Stimulated activated CD8-positive, alpha-beta memory T cell treated with anti-CD3 and anti-CD28 coated beads, Interleukin-15, amount 100 ng/mL, for 48 hours (primary cell): ENCODE measurements at places on chromosomes 16 and 17.

GRCh38 chr16:72785171-72785570 is 262.8 kb downstream of the ZFHX3 start:
- no peak for DNase-seq

GRCh38 chr16:4409081-4409932 is 7.1 kb downstream of the CORO7 start:
- DNase-seq, result no peak

DNA sequence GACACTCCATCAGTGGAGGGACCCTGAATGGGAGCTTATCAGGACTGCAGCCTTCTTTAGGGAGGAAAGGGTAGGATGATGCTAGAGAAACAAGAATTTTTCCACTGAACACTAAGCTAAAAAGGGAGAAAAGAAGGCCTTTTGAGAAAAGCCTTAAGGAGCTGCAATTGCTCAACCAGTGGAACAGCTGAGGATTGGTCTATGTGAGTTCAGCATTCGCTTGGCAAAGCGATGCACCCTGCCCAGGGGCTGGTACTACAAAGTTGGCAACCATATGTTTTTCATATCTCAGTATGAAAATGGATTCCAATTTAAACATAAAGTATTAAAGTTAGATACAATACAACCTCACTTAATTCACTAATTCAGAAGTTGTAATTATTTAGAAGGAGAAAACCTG is 117.8 kb upstream of the FAM20A start:
- no peak for DNase-seq

- no peak for DNase-seq
These were observed 29.2 kb upstream of the LITAF start for GRCh38 chr16:11615748-11616447.

- no peak for DNase-seq
These were observed 126.8 kb downstream of the ZFHX3 start for GRCh38 chr16:72921106-72921505.

- DNase-seq, result no peak
These were observed 199.3 kb downstream of the NTN1 start for GRCh38 chr17:9220398-9221146.

DNA sequence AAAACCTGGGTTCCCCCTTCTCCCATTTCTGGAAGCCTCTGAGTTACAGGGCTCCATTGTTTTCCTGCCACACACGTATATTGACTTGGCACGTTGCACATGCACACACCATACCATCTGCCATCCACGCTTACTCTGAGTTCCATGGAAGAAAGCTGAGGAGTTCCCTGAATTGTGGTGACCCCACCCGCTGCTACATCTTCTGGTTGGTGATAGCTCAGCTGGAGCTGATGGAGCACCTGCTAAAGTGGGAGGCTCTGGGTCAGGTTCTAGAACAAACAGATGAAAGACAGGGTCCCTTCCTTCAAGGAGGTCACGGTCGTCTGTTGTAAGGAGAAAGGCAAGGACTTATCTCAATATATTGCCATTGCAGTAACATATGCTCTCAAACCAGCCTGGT is 41.1 kb downstream of the TMEM11 start:
- no peak for DNase-seq

- DNase-seq, result no peak
These were observed 77.9 kb downstream of the GOSR1 start for GRCh38 chr17:30554839-30555751.

DNA sequence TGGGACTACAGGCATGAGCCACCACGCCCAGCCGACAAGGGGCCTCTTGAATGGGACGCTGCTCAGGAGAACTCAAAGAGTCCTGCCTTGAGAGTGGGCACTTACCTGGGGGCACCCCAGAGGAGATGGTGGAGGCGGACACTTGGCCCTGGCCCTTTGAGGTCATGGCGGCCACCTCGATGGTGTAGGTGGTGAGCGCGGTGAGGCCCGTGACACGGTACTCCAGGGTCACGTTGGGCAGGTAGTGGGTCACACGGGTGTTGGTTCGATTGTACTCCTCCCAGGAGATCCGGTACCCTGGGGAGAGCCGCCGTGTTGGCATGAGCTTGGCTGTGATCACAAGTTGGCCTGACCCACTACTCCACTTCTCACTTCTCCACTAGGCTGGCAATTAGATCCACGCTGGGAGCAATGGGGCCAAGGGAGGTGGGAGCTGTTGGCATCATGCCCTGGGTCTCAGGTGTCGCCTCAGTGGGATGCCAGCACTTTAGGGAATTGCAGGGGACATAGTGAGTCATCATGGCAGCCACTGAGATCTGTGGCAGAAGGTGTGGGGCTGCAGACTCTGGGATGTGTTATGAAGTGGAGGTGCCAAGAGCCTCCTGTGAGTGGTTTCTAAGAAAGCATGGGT is 89.2 kb upstream of the CDC42EP4 start:
- DNase-seq, result no peak

GRCh38 chr17:15885770-15886169 is 59.2 kb upstream of the ADORA2B start:
- no peak for DNase-seq

- peak; percentile 40 for DNase-seq
These were observed 37.6 kb downstream of the CTU2 start for GRCh38 chr16:88743693-88744576.

GRCh38 chr17:20307326-20307910 is 159.9 kb downstream of the LGALS9B start:
- no peak for DNase-seq

GRCh38 chr17:51461578-51462004 is 201.2 kb downstream of the UTP18 start:
- DNase-seq, result peak; percentile 19

- DNase-seq, result no peak
These were observed 96.2 kb downstream of the USP31 start for GRCh38 chr16:23052908-23053580.

DNA sequence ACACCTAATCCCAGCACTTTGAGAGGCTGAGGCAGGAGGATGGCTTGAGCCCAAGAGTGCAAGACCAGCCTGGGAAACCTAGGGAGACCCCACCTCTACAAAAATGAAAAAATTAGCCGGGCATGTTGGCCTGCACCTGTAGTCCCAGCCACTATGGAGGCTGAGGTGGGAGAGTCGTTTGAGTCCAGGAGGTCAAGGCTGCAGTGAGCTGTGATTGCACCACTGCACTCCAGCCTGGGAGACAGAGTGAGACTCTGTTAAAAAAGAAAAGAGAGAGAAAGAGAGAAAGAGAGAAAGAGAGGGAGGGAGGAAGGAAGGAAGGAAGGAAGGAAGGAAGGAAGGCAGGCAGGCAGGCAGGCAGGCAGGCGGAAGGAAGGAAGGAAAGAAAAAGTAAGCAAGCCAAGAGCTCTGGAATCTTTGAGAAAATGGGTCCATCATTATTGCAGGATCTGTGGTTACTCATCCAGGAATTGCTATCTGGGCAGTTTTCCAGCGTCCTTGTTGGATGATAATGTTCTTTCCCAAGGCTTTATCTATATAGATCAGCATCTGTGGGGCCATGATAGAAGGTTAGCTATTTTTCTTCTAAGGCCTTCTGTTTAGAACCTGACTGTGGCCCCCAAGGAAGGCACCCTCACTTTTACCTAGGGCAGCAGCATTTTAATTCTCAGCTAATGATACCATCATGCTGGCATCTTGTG is 533.2 kb upstream of the CDH5 start:
- no peak for DNase-seq

GRCh38 chr17:62627904-62628633 is 599 bp downstream of the MRC2 start:
- DNase-seq, result peak; percentile 28

- no peak for DNase-seq
These were observed 257.3 kb upstream of the SALL1 start for GRCh38 chr16:51408357-51408756.

GRCh38 chr17:29717817-29718216 is 95.1 kb upstream of the CORO6 start:
- DNase-seq, result no peak

GRCh38 chr17:68057531-68057952 is 22.0 kb downstream of the KPNA2 start:
- no peak for DNase-seq

- DNase-seq, result no peak
These were observed 3.2 kb upstream of the NLRP1 start for GRCh38 chr17:5587438-5588032.

DNA sequence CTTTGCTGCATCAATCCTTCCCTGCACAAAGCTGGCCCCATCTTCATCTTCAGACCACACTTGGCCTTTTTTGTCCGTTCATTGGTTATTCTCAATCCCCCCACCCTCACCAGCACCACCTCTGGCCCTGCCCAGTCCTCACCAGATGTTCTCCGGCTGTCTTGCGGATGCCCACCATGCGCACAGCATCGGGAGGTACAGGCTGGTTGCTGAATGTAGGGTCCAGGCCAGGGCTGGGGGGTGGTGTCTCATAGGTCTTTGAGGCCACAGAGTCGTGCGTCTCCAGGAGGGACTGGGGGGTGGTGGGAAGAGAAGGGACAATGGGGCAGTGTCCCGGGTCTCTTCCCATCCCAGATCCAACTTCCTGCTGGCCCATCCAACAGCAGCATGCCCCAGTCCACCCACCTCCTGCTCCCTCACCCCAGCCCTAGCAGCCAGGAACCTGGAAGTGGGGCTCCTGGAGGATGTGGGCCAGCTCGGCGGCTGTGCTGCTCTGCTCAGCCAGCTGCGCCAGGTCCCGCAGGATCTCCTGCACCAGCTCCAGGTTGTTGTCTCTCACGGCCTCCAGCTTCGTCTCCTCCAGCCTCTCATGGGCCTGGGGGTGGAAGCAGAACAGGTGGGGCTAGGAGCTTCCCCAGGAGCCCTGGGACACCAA is 24.4 kb downstream of the MPP2 start:
- DNase-seq, result no peak

DNA sequence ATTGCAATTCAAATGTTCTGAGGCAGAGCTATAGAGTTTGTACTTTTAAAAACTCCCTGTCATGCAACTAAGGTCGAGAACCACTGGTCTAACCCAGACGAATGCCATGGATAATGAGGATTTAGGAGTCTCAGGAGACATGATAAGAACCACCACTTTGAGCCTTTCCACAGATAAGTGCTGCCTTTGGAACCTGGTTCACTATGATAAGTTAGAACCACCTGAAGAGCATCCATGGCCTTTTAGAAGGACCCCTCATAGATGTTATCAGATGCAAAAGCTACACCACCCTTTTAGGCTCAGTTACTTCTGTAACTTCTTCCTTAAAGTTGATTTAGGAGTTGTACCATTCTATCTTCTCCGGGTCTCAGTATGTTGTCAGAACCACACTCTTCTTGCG is 350.6 kb upstream of the CCL2 start:
- no peak for DNase-seq

GRCh38 chr16:24734382-24734781 is 4.9 kb downstream of the TNRC6A start:
- no peak for DNase-seq

DNA sequence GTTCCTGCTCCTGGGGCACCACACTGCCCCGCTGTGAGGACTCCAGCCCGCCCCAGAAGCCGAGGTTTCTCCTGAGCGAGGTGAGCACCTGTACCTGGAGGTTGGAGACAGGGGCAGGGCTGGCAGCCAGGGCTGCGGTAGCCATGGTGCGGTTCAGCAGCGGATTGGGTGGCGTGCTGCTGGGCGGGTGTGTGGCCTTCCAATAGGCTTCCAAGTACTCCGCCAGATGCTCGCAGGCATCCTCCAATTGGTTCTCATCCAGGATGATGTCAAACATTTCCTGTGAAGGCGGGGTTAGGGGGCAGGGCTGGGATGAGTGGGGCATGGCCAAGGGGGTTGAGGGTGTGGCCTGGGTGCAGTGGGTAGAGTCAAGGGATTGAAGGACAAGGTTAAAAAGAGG is 11.3 kb upstream of the ARL5C start:
- DNase-seq, result no peak

GRCh38 chr17:78780335-78780734 is 1.7 kb downstream of the CYTH1 start:
- no peak for DNase-seq
